Neuronal stem cell (in vitro differentiated cells): ENCODE measurements at places on chromosomes 12 and 14.
A peak's percentile ranks its signal among the peaks of the same experiment; 100 is the strongest.

- no peaks in the 10 kb centered on the region for H3K27me3 ChIP-seq
- no peak overlapping the region for H3K4me3 ChIP-seq
- DNase-seq: no peak
- H3K4me1 ChIP-seq: no peaks in the 10 kb centered on the region
- no peaks in the 10 kb centered on the region for H3K36me3 ChIP-seq
- no peak overlapping the region for H3K27ac ChIP-seq
Measured at GRCh38 chr12:68031174-68031573, 41.9 kb downstream of the IFNG-AS1 start.

DNA sequence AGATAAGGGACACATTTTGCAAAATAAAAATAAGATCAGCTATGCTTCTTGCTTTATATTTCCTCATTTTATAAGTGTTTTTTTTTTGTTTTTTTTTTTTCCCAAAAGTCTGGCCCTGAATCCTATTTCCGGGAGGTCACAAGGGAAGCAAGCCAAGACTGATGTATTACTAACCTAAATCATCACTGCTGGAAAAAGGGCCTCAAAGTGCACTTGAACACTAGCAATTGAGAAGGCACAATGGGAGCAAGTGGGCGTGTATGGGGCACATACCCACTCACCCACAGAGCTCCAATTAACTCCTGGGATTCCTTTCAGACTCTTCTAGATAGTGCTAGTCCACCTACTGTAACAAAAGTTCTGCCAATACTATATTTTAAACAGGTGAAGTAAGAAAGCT, 58.8 kb downstream of the STON2 start:
- H3K27me3 ChIP-seq: no peaks in the 10 kb centered on the region
- DNase-seq: no peak
- H3K4me3 ChIP-seq: no peak overlapping the region
- no peaks in the 10 kb centered on the region for H3K36me3 ChIP-seq
- peaks cover 4% of the 10 kb centered on the region for H3K4me1 ChIP-seq

GRCh38 chr12:16606991-16607390, 1.0 kb upstream of the LMO3 start:
- H3K27ac ChIP-seq: no peak overlapping the region
- peaks cover 65% of the 10 kb centered on the region for H3K27me3 ChIP-seq
- no peak for DNase-seq
- peaks cover 24% of the 10 kb centered on the region for H3K4me1 ChIP-seq

- DNase-seq: no peak
- no peaks in the 10 kb centered on the region for H3K36me3 ChIP-seq
- H3K4me1 ChIP-seq: no peaks in the 10 kb centered on the region
Measured at GRCh38 chr12:4089121-4089606, 184.4 kb upstream of the CCND2 start.

DNA sequence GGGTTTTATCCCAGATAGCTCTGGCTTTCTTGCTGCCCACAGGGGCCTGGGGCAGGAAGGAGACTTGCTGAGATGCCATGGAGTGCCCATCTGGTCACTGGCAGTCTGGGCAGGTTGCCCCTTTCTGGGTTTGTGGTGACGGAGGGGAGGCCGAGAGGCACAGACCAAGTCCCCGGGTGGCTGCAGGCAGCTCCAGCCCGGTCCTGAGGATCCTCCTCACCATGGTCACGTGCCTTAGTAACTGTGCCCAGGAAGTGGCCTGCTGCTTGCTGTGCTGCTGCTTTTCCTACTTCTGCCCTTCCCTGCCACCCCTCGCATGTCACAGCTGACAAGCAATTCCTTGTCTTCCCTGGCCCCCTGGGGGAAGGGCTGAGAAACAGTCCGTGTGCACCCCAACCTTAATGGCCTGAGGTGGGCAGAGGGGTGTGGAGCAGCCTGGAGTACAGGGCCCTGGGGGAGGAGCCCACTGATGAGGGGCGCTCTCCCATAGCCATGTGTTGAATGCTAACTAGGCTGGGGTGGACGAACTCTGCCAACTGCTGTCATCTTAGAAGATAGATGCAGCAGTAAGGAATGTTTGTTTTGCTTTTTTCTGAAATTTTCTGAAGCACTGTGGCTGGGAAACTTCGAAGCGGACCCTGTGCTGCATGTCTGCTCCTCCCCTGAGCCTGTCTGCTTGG, 54.9 kb upstream of the SRSF5 start:
- H3K27me3 ChIP-seq: no peaks in the 10 kb centered on the region
- H3K4me1 ChIP-seq: peaks cover 43% of the 10 kb centered on the region
- DNase-seq: no peak
- H3K27ac ChIP-seq: peak overlapping the region; percentile 98

- peaks cover 2% of the 10 kb centered on the region for H3K27me3 ChIP-seq
- no peak for DNase-seq
- no peak overlapping the region for H3K27ac ChIP-seq
- peaks cover 11% of the 10 kb centered on the region for H3K4me1 ChIP-seq
- no peak overlapping the region for H3K4me3 ChIP-seq
- H3K36me3 ChIP-seq: no peaks in the 10 kb centered on the region
Measured at GRCh38 chr12:53212931-53213330, 5.9 kb upstream of the ITGB7 start.

DNA sequence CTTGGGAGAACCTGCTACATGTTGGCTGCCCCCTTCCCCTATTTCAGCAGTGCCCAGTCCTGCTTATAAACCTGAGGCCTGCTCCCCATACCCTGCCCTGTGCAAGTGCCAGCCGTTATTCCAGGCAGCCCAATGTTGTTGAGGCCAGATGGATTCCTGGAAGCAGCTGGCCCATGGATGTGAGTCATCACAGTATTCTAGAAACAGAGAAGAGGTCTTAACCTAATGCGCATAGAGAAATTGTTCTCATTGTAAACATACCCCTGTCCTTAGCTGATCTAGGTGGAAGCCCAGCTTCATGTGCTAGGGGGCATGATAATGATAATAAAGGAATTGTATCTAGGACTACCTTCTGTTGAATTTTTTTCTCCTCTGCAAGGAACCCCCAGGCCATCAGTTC, 69.7 kb downstream of the TSPAN11 start:
- H3K4me1 ChIP-seq: peaks cover 2% of the 10 kb centered on the region
- no peak overlapping the region for H3K27ac ChIP-seq
- no peak for DNase-seq
- H3K27me3 ChIP-seq: no peaks in the 10 kb centered on the region
- H3K4me3 ChIP-seq: no peak overlapping the region

DNA sequence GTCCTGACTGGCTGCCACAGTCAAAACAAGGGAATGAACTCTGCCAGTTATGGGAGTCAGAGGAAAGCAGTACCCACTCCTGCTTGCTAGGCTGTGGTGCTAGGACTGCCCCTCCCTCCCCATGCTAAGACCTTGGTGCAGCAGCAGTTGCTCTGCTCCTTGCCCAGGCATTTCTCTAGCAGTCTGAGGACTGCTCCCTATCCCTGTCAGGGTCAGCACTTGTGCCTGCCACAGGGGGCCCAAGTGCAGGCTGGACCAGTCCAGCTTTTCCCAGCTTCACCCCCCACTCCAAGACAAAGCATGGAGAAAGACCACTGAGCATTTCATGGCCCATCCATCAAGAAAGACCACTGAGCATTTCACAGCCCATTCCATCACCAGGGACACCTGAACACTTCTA, 305.8 kb upstream of the CLEC14A start:
- no peak for DNase-seq
- no peaks in the 10 kb centered on the region for H3K27me3 ChIP-seq
- peak overlapping the region; percentile 18 for H3K4me3 ChIP-seq
- H3K27ac ChIP-seq: no peak overlapping the region
- H3K4me1 ChIP-seq: no peaks in the 10 kb centered on the region

GRCh38 chr12:112602150-112602549, 183.4 kb downstream of the PTPN11 start:
- H3K4me1 ChIP-seq: peaks cover 2% of the 10 kb centered on the region
- H3K36me3 ChIP-seq: no peaks in the 10 kb centered on the region
- H3K27ac ChIP-seq: peak overlapping the region; percentile 69
- H3K27me3 ChIP-seq: peaks cover 4% of the 10 kb centered on the region
- peak; percentile 71 for DNase-seq
